ENCODE measurements at places on chromosomes 16 and 17.

- no peak for DNase-seq
These were observed 150.8 kb downstream of the CPPED1 start for GRCh38 chr16:12652924-12653323.

DNA sequence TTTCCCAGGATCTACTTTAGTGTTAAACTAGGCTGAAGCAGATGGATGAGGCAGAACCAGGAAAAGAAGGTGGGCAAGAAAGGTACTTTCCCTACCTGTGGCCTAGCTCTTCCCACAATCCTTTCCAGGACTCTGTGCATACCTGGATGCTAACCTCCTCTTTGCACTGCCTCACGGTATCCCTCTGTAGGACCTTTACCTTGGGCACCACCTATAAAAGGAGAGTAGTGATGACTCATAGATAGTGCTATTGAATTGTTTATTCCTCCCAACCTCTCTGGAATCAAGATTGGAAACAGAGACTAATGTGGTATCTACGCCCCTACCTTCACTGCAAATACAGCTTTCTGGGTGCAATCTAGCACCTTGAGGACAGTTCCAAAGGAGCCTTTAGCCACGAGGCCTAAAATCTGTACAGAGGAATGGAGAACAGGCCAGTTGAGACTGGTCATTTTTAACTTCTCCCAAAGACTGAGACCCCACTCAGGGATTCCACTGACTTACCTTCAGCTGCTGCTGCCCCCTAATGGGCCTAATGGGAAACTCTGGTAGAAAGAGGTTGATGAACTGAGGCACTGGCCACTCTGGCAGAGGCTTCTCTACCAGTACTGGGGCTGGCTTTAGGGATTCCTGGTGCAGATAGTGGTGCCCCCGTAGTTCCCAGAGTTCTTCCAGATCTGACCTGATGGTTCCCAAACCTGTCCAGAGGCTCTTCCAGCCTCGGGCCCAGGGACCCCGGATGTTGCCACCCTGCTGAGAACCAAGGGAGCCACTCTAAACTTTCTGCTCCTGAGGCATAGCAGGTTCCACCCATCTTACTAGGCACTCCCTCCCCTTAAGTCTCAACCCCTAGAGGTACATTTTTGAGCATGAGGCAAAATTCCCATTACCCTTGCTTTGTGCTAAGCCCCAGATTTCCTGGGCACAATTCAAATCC, 781 bp downstream of the RSKR start:
- peak; percentile 40 for DNase-seq

GRCh38 chr17:64025732-64026294, 5.4 kb upstream of the ICAM2 start:
- peak; percentile 86 for DNase-seq

DNA sequence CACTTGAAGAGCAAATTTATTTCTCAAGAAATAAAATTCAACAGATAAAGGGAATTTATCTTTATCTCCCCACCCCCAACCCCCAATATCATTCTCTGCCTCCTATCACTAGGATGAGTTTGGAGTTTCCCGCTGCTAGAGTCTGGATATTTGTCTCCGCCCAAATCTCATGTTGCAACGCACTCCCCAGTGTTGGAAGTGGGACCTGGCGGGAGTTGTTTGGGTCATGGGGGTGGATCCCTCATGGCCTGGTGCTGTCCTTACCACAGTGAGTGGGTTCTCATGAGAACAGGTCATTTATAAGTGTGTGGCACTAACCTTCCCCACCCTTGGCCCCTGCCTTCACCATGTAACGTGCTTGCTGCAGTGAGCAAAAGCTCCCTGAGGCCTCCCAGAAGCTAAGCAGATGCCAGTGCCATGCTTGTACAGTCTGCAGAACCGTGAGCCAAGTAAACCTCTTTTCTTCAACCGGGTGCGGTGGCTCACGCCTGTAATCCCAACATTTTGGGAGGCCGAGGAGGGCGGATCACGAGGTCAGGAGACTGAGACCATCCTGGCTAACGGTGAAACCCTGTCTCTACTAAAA, 6.5 kb downstream of the CEP20 start:
- DNase-seq, result no peak

GRCh38 chr16:81472391-81472790, 27.8 kb downstream of the CMIP start:
- no peak for DNase-seq

GRCh38 chr17:70168977-70169708, at the start of gene KCNJ2:
KCNJ2 (plus strand) TSS chr17:70169532; CDS start chr17:70175040, 5,508 bp downstream.
- peak; percentile 17 for DNase-seq

DNA sequence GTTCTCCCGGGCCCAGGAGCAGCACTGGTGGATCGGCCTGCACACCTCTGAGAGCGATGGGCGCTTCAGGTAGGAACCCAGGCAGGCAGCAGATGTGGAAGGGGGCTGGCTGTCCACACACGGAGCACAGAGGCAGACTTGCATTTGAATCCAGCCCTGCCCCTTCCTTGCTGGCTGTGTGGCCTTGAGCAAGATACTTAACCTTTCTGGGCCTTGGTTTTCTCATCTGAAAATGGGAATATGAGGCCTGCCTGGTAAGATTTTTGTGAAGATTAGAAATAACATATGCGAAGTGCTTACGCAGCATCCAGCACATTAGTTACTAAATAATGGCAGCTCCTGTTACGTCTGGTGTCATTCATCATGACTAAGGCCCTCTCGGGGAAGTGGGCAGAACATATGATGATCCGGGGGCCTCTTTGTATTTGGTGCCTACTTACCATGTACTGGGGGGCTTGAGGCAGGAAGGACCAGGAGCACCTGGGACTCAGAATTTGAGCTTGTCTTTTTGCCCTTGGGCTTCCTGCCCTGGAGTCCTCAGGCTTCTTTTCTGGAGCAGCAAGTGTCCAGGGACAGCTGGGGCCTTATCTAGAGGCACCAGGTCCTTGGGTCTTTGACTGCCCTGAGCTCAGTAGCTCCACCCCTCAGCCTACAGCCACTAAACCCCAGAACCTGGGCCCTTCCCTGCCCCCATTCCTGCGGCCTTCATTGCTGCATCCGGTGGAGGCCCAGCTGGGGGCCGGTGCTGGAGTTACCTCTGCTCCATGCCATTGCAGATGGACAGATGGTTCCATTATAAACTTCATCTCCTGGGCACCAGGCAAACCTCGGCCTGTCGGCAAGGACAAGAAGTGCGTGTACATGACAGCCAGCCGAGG, 53.8 kb downstream of the MRC2 start:
- no peak for DNase-seq

DNA sequence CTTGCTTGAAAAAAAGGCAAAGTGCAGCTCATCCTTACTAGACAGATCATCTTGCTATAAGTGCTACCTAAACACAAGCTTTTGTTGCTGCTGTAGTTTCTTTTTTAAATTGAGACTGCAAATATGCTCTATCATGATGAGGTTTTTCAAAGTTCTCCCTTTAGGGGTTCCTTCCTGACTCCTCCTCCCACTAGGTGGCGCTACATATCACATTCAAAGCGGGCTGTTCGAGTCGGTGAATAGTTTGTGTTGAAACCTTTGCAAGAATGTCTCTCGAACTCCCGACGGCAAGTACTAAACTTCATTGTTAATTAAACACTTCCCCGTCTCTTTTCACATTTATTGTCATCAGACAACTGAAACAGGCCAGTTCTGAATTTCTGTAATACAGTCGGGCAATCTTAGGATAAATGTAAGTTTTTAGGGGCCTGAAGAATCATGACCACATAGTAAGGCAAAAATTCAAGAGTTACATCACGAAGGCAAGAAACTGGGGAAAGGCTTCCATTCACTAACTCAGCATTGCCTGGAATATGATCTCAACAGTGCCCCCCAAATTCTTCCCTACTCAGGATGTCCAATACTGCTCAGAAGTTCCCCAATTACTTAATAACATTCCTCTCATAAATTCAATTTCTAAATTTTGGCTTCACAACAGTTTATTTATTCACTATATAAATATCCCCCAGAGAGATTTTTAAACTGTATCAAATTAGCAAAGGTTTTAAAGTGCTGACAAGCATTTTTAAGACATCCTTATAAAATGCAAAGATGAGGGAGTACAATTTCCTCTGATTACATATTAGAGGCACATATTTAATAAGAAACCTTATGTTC, 6.7 kb downstream of the HS3ST3A1 start:
- DNase-seq, result peak; percentile 73

- DNase-seq, result peak; percentile 71
These were observed 506 bp downstream of the CAMKK1 start for GRCh38 chr17:3892095-3892998.

GRCh38 chr16:4663465-4663776, 29.9 kb upstream of the NUDT16L1 start:
- no peak for DNase-seq

GRCh38 chr17:351875-352420, 659 bp downstream of the RPH3AL start:
- no peak for DNase-seq

DNA sequence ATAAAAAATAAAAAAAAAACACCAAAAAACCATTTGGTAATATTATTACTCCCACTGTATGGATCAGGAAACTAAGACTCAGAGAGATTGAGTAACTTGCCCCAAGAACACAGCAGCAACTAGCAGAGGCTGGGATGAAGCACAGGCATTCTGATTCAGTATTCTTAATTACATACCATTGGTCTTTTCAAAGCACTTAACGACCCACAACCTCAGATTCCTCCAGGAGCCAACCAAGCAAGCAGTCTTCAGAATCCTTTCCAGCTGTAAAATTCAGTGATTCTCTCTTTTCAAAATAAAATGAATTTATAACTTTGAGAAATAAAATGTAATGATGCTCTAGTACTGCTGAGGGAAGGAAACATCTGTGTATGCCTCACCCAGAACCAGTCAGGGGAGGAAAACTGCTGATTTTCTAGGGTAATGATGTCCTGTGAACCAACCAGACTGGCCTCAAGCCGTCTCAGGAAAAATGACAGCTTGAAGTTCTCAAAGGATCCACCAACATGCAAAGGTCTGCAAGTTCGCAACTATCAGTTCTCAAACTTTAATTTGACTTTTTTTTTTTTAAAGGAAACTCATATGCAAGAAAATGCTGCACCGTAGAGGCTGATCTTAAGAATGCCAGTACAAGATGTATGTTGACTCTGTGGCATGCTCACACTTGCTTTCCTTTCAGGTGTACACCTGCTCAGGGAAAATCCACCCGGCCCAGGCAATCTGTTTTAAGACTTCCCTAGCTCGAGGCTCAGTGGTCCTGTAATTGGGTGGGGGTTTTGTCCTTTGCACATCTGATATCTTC, 9.0 kb downstream of the CUEDC1 start:
- DNase-seq, result no peak

DNA sequence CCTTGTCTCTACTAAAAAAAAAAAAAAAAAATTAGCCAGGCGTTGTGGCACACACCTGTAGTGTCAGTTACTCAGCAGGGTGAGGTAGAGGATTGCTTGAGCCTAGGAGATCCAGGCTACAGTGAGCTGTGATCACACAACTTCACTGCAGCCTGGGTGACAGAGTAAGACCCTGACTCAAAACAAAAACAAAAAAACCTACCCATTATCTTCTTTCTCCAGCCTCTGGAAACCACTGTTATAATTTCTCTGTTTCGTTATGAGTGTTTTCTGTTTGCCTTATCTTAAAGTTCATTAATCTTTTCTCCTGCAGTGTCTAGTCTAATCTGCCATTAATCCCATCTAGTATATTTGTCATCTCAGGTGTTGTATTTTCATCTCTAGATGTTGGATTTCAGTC, 18.6 kb upstream of the CLTC start:
- DNase-seq, result no peak

DNA sequence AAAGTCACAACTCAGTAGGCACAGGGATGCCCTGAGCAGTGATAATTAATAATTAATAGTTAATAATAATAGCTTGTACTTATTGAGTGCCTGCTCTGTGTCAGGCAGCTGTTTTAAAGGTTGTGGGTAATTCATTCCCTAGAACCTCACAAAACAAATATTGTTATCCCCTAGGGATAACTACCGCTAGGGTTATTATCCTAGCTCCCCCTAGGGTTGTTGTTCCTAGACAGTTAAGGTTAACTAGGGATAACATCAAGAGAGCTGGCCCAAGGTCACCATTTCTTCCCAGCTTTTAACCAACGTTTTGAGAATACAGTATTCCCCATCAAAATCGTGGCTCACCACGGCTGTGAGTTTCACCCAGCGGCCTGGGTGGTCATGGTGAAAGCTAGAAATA, 180.1 kb downstream of the PRKCB start:
- no peak for DNase-seq

GRCh38 chr16:85349365-85350145, 237.3 kb upstream of the CIBAR2 start:
- DNase-seq, result no peak

- DNase-seq, result no peak
These were observed 669 bp upstream of the DCTPP1 start for GRCh38 chr16:30430428-30430970.

DNA sequence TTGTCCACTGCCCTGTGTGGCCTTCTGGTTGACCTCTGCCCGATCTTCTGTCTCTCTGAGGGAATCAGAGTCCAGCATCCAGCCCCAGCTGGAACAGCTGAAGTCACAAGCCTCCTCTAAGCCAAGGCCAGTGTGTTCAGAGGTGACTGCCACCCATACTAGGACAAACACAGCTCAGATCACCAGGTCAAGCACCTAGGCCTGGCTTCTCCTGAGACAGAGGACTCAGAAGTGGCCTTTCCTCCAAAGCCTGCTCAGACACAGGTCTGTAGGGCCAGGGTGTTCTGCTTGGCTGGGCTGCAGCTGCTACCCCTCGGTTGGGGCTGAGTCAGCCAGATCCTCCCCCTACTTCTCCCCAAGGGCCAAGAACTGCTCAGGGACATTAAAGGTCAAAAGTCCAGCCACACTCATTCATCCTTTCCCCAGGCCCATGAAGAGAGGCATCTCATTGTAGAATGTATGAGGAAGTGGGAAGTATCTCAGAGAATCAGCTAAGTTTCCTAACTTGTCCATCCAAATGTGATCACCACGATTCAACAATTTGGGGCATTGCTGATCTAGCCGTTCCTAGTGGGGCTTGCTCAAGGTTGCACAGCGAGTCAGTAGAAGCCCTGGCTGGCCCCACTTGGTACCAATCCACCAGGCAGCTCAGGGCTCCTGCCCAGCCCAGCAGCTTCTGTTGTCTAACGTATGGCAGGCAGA, 7.6 kb downstream of the SLC46A1 start:
- DNase-seq, result no peak

- no peak for DNase-seq
These were observed 15.4 kb upstream of the ARHGAP17 start for GRCh38 chr16:25030420-25031131.

DNA sequence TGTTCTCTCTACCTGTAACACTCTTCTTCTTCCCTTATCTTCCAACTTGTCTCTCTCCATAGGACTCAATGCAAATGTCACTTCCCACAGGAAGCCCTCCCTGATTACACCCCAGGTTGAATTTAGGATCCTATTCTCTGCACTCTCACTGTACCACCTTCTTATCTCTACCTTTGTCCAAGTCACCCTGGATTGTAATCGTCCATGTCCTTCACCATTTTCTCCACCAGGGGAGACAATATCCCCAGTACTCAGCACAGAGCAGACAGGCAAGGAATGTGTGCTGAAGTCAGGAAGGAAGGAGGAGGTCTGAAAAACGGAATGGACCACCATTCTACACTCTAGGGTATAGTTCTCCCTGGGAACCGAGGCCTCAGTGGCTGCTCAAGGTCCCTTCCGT, 14.2 kb downstream of the C16orf82 start:
- DNase-seq, result no peak

GRCh38 chr17:6473128-6473767, 29.0 kb downstream of the PIMREG start:
- peak; percentile 73 for DNase-seq

- DNase-seq, result no peak
These were observed 47.2 kb downstream of the HOXB1 start for GRCh38 chr17:48483471-48484131.

GRCh38 chr16:27703121-27703520, 153.2 kb downstream of the KATNIP start:
- no peak for DNase-seq

GRCh38 chr16:64409783-64410210, 712.1 kb downstream of the CDH11 start:
- no peak for DNase-seq

GRCh38 chr17:17837380-17837821, 615 bp upstream of the SREBF1 start:
- no peak for DNase-seq

Data from memory B cell (primary cell).